ENCODE measurements at places on chromosomes 2 and 18.

GRCh38 chr18:32661486-32662299, 111.1 kb downstream of the KLHL14 start:
- DNase-seq = no peak

GRCh38 chr2:9837451-9837850, 5.8 kb upstream of the TAF1B start:
- no peak for DNase-seq

DNA sequence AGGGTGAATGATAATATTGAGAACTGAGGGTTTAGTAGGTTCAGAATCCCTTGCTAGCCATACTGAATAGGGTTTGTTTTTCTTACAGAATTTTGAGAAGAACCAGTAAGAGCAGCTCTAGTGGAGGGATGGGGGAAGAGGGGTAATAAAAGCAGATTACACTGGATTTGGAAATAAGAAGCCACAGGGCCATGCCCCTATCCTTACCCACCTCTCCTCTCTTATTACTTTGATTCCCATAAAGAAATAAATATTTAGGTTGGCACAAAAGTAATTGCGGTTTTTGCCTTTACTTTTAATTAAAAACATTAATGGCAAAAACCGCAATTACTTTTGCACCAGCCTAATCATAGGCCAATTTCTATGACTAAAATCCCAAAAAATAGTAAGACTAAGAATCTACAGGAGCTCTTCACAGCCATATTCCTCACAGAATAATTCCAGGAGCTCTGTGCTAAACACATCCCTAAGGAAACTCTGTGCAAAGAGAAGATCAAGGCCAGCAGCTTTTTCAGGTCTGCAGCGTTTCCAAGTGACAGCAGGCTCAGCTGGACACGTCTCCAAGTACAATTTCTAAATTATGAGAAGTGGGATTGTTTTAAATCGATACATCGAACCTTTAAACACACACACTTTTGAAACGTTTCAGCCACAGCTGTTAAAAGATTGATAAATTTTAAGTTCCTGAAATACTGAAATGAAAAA, 58.4 kb upstream of the RTN4 start:
- DNase-seq = no peak

GRCh38 chr2:105313877-105314276, 15.7 kb downstream of the TGFBRAP1 start:
- DNase-seq = no peak

- no peak for DNase-seq
These were observed 329.3 kb downstream of the ARHGAP15 start for GRCh38 chr2:143458258-143459190.

GRCh38 chr18:38923126-38923525, 1357.5 kb upstream of the CELF4 start:
- DNase-seq = no peak

GRCh38 chr2:56806924-56807323, 623.1 kb downstream of the CCDC85A start:
- no peak for DNase-seq

DNA sequence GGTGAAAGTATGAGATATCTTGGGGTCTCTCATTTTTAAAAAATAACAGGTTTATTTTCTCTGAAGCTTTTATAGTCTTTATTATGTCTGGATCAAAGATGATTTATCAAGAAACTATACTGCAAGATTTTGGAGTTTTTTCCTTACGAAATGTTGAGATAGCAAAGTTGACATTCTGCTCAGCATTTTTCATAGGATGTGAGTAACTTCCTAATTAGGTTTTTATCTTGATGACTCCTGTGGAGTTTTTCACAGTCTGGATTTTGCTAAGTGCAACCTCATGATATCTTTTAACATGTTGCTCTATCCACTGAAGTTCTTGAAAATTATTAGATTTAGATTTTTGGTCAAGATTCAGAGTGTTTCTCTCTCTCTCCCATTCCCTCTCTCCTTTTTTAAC, 17.8 kb downstream of the TCF7L1 start:
- DNase-seq = no peak

DNA sequence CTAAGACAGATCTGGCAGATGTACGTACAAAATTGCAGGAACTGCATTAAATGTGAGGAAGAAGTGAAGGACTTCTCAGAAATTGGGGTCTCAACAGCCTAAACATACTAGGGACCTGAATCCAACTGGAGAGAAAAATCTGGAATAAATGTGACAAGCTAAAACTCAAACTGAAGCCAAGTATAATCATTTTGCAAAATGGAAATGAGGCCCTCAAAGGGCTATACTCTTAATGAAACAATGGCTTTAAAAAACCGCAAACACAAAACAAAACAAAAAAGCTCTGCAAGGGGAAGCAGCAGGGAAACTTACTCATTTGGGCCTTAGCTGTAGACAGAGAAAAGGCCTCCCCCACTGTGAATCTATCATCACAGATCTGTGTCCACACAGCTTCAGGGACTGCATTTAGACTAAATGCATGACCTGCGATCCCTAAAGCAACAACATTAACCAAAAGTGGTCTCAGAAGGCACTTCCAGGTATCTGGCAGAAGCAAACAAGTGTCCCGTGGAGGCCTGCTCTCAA, 63.2 kb downstream of the CCBE1 start:
- DNase-seq = no peak

GRCh38 chr2:231315896-231316295, 79.6 kb upstream of the B3GNT7 start:
- DNase-seq = no peak

DNA sequence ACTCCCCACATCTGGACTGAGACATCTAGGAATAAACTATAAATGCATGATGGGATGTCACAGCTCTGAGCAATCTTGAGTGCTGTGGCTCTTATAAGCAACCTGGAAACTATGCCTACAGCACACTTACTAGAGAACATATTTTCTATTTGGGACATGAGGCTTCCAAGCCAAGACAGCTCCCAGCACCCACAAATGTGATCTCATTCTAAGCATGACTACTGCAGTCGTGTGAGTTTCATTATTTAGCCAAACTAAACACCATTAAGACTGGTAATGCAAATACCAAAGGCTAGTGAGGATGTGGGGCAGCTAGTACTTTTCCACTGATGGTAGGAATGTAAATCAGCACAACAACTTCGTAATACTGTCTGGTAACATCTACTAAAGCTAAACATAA, 72.5 kb downstream of the RTTN start:
- no peak for DNase-seq

GRCh38 chr2:4291430-4291829, 588.1 kb downstream of the DCDC2C start:
- no peak for DNase-seq

GRCh38 chr2:5057891-5058351, 634.3 kb upstream of the SOX11 start:
- DNase-seq = no peak

- no peak for DNase-seq
These were observed 260.9 kb downstream of the RAD51AP2 start for GRCh38 chr2:17257189-17257909.

GRCh38 chr18:9916808-9917207, 3.0 kb downstream of the VAPA start:
- DNase-seq = no peak

- DNase-seq = no peak
These were observed 2.6 kb downstream of the USP14 start for GRCh38 chr18:160831-161570.

DNA sequence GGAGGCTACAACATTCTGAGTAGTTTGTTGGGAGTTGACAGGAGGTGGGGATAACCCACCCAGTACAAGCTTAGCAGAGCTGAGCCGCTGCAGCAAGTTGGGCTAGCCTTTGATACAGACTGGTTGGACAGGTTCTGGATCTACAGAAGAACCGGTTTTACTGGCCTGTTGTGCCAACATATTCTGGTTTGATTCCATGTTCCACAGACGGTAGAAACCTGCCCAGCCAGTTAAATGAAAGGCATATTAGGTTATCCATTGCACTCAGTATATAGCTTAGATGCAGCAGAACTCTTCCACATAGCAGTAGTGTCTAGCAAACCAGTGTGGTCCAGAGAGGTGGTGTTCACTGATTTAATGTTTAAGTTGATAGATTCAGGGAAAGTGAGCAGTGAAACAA, 19.3 kb upstream of the RBBP8 start:
- DNase-seq = no peak

- DNase-seq = no peak
These were observed 147.8 kb downstream of the TMEM18 start for GRCh38 chr2:529424-529823.

GRCh38 chr2:23478087-23478932, 93.3 kb downstream of the KLHL29 start:
- no peak for DNase-seq

DNA sequence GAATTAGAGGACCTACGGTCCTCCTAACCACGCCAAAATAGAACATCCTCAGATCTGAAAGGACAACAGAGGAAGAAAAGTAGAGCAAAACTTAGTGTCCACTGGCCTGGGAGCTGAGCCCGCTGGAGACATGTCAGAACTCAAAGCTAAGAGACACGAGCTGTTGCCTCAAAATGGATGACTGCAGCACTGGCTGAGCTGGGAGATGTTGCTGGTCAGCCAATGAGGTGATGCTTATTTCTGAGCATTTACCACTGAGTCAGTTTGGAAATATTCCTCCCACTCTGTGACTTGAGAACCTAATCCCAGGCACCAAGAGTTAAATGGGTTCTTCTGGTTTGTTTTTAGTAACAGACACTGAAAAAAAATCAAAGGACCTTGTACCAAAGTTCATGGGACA, 32.6 kb downstream of the FBXO15 start:
- DNase-seq = no peak

GRCh38 chr2:98012561-98012991, 16.8 kb upstream of the TMEM131 start:
- peak; percentile 34 for DNase-seq

GRCh38 chr2:229930656-229931055, 8.4 kb downstream of the FBXO36 start:
- DNase-seq = no peak

GRCh38 chr18:69400253-69400975, at the start of gene DOK6:
Gene DOK6, plus strand, starts transcription at chr18:69400888.
- peak; percentile 11 for DNase-seq

DNA sequence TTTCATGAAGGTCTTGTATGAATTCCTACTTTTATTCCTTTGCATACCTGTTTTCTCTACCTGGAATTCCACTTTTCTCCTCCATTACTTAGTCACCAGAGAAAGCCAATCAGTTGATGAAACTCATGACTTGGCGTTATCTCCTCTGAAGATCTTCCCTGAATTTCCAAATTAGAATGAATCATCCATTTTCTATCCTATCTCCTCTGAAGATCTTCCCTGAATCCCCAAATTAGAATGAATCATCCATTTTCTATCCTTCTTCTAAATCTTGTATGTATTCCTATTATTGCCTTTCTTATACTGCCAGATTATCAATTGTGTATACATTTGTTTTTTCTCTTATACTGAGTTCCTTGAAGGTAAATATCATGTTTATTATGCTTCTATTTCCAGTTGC, 440.4 kb downstream of the CCDC85A start:
- no peak for DNase-seq

DNA sequence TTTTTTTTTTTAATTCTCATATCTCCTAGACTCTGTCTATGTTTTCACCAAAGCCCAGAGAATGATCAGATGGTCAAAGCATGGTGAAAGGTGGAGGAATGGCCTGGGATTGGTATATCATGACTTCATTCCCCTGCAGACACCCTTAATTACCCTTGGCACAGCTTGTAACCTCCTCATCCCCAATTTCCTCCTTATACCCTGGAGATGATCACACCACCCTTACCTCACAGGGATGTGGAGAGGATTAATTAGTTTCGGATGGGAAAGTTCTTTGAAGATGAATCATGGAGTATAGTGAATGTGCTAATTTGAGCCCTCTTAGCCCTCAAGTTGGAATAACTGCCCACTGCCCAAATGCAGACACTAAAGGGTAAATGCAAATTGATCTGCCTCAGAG, 138.0 kb upstream of the LYPD6 start:
- DNase-seq = no peak

DNA sequence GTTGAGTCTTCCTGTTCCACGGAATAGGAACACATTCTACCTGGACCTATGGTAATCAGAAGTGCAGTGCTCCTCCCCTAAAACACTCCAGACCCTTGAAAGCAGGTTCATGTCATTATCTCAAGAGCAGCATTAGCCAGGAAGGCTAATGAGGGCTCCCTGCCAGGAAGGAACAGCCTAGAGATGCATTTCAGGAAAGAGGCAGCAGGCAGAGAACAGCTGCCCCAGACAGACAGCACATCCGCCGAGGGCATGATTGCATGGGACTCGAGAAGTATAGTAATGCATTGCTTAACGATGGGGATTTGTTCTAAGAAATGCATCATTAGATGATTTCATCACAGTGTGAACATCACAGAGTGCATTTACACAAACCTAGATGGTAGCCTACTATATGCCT, 171.5 kb downstream of the ALK start:
- DNase-seq = no peak

DNA sequence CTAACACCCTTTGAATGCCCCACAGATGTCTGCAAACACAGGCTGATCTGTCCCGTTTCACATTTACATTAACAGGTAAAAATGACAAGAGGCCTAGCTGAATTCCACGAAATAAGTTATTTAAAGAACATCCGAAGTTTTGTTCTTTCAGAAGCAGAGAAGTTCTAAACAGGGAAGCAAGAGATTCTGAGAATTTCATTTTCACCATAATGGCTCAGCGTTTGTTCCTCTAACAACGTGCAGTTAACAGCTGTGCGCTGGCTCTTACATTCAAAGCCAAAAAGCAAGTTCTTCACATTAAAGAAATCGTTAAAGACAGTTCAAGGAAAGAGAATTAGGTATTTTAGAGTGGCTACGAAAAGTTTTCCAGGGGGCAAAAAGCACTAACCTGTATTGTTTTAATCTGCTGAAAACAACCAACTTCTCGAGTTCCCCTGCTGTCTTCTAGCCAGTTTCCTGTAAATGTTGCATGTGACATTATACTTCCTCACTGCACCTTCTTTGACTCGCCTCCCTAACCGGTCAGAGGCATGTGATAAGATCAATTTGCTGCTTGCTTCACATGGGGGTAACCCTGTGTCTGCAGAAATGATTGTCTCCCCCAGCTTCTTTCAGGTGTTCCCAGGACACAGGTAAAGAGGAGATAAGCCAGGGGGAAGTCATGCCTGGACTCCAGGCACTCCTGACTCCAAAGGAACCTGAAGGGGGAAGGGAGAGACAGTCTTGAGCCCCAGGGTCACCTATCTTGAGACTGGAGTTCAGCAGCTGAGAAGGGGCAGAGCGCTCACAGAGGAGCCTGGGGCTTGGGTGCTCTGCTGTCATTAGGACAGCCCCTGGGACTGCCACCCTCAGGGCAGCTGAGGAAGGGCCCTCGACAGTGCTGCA, 36.8 kb upstream of the WIPF1 start:
- DNase-seq = peak; percentile 19

DNA sequence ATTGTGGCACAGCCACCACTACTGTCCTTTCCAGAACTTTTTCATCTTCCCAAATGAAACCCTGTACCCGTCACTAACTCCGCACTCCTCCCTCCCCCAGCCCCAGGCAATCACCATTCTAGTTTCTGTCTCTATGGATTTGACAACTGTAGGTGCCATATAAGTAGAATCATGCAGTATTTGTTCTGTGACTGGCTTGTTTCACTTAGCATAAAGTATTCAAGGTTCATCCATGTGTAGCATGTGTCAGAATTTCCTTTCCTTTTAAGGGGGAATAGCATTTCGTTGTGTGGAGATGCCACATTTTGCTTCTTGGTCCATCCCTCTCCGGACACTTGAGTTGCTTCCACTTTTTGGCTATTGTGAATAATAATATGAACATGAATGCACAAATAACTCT, 842 bp upstream of the CKAP2L start:
- no peak for DNase-seq

Measured in GM12892 (cell line).